Suprapubic skin (tissue), 4 donors: ENCODE measurements at places on chromosomes 11 and 22. TPM values are rescaled to one million over a fixed set of nuclear protein-coding genes. Genes with fewer than 3 reads are reported as not detected.
A peak's percentile ranks its signal among the peaks of the same experiment; 100 is the strongest.

NNMT gene
- 257 TPM for total RNA-seq

DNA sequence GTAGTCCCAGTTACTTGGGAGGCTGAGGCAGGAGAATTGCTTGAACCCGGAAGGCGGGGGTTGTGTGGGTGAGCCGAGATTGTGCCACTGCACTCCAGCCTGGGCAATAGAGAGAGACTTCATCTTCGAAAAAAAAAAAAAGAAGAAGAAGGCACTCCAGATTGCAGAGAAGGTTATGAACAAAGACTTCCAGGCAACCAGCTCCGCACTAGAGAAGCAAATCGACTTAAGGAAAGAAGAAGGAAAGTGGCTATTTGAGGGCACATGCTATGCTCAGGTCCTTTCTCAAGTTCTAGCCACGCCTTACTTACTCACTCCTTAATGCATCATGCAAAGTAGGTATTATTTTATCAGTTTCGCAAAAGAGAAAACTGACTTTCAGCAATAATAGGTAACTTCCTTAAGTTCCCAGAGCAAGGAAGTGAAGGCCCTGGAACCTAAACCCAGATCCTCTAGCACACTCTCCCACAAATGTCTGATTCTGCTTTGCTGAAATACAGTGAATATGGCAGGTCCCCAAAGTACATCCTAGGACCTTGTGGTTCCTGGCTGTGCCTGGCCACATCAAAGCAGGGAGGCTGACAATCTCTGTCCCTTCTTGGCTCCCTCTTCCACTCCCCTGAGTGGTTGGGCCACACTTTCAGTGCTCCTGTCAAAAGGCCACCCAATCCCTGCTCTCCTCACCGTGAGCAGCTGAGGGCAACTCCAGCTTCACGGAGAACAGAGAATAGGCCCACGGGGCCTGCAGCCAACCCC is 14.2 kb downstream of the CD3E start:
- no peak overlapping the region for H3K4me3 ChIP-seq
- H3K4me1 ChIP-seq, result peaks cover 20% of the 10 kb centered on the region
- H3K27ac ChIP-seq, result no peak overlapping the region
- peaks cover 8% of the 10 kb centered on the region for H3K27me3 ChIP-seq
- H3K36me3 ChIP-seq, result no peaks in the 10 kb centered on the region

GRCh38 chr11:68845351-68846002 is 3.8 kb upstream of the CPT1A start:
- H3K36me3 ChIP-seq, result no peaks in the 10 kb centered on the region
- no peak overlapping the region for H3K4me3 ChIP-seq
- no peak overlapping the region for H3K27ac ChIP-seq
- H3K27me3 ChIP-seq, result no peaks in the 10 kb centered on the region
- H3K4me1 ChIP-seq, result peaks cover 42% of the 10 kb centered on the region

- peaks cover 2% of the 10 kb centered on the region for H3K27me3 ChIP-seq
- H3K4me3 ChIP-seq, result no peak overlapping the region
- DNase-seq, result no peak
- H3K4me1 ChIP-seq, result peaks cover 7% of the 10 kb centered on the region
Observed at GRCh38 chr11:64624883-64625481, 34.0 kb downstream of the SLC22A12 start.

- H3K27ac ChIP-seq, result no peak overlapping the region
- no peak overlapping the region for H3K4me3 ChIP-seq
- H3K36me3 ChIP-seq, result peaks cover 9% of the 10 kb centered on the region
- peaks cover 38% of the 10 kb centered on the region for H3K4me1 ChIP-seq
- DNase-seq, result no peak
Observed at GRCh38 chr11:11966826-11967668, 41.4 kb downstream of the DKK3 start.

- peaks cover 27% of the 10 kb centered on the region for H3K4me1 ChIP-seq
- H3K36me3 ChIP-seq, result no peaks in the 10 kb centered on the region
- H3K27me3 ChIP-seq, result peaks cover 20% of the 10 kb centered on the region
- DNase-seq, result no peak
- peak overlapping the region; percentile 34 for H3K4me3 ChIP-seq
- H3K27ac ChIP-seq, result no peak overlapping the region
Observed at GRCh38 chr11:119742263-119742861, 13.4 kb upstream of the NECTIN1 start.

- peaks cover 55% of the 10 kb centered on the region for H3K4me1 ChIP-seq
- no peak for DNase-seq
- H3K27ac ChIP-seq, result peak overlapping the region; percentile 99
- H3K27me3 ChIP-seq, result no peaks in the 10 kb centered on the region
Observed at GRCh38 chr11:63670096-63670432, 1.1 kb downstream of the ATL3 start.

DNA sequence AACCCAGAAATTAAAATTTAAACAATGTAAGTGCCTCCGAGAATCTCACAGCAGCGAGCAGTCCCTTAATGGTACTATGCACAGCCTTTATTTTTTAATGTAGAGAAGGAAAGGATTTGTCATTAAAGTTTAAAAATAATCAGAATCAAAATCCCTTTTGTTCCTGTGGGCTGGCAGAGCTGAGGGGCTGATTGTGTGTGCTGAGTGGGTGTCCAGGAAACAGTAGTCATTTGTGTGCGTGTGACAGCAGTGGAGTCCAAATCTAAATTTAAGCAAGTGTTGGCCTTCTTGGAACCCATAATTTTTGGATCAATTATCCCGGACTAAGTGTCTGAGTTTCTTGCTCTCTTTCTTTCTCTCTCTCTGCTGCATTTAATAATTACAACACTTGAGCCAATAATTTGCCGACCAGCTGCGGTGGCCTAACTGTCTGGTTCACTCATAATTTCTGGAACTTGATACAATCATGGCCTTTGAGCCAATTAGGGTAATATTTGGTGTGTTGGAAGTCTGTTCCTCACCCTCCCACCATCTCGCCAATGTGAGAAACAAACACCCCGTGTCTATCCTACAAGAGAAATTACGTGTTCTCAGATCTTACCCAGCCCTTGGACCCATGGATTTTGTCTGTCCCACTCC is 528.0 kb downstream of the SOX6 start:
- H3K4me1 ChIP-seq, result peaks cover 7% of the 10 kb centered on the region
- peaks cover 8% of the 10 kb centered on the region for H3K27me3 ChIP-seq
- no peak overlapping the region for H3K27ac ChIP-seq
- no peak overlapping the region for H3K4me3 ChIP-seq
- no peak for DNase-seq
